ENCODE measurements at places on chromosomes 2 and 18.

GRCh38 chr2:103738606-103739005 lies 976.8 kb downstream of the TMEM182 start:
- no peak for DNase-seq

GRCh38 chr18:1840878-1841277 lies 730.4 kb downstream of the METTL4 start:
- no peak for DNase-seq

GRCh38 chr2:215917953-215918620 lies 95.3 kb downstream of the MREG start:
- DNase-seq, result no peak

DNA sequence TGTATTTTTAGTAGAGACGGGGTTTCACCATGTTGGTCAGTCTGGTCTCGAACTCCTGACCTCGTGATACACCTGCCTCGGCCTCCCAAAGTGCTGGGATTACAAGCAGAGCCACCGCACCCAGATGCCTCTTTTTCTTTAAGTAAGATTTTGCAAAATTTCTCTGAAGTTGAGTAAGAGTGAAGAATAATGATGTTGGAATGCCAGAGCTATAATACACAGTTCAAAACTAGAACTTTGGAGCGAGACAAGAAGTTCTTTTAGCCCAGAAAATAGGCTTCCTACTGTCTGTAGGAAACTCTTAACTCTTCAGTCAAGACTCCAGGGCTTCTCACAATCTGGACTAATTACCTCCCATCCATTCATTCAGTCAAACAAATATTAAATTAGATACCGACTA lies 51.4 kb downstream of the MARCHF4 start:
- no peak for DNase-seq

DNA sequence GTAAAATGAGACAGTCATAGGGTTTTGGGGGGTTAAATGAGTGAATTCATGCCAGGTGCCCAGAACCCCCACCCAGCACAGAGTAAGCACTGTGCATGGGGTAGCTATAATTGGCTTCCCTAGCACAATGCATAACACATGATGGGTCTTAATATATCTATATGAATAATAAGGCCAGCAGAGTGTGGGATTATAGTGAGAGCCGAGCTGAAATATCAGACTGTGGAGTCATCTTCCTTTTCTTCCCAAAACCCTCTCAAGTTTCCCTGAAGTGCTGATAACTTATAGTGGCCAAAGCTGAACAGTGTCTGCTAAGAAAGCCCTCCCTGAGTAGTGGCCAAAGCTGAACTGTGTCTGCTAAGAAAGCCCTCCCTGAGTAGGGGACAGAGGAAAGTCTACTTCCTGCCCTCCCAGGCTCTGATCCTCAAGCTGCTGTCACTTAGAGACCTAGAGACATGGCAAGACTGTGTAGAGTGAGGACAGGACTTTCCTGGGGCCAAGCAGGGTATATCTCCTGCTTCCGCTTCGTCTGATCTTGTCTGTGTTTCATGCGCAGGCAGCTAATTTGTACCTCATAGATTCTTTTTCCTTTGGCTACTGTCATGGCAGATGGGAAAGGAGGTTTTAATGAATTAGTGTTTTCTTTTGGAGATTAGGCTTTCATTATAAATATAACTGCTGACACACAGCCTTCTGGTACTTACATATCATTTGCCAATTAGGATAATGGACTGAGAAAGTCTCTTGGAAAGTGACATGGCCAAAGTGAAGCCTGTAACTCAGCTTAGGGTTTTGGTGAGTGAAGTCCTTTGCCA lies 94.9 kb downstream of the FHOD3 start:
- no peak for DNase-seq

- no peak for DNase-seq
Measured at GRCh38 chr18:26909599-26910290, 44.2 kb upstream of the AQP4 start.

GRCh38 chr2:167756446-167756845 lies 490.9 kb downstream of the STK39 start:
- DNase-seq, result no peak

- peak; percentile 83 for DNase-seq
Measured at GRCh38 chr18:63708650-63709049, 5.9 kb downstream of the SERPINB11 start.

GRCh38 chr2:240311821-240312220 lies 123.6 kb upstream of the GPC1 start:
- DNase-seq, result no peak

GRCh38 chr18:48413342-48413741 lies 4.2 kb upstream of the ZBTB7C start:
- no peak for DNase-seq

Measured in HS-27A (cell line).